ENCODE measurements at places on chromosomes 12 and 14. TPM values are rescaled to one million over a fixed set of nuclear protein-coding genes. Genes with fewer than 3 reads are reported as not detected.
A peak's percentile ranks its signal among the peaks of the same experiment; 100 is the strongest.

GRCh38 chr12:69161829-69162228 is 77.5 kb upstream of the CPSF6 start:
- peak; percentile 53 for DNase-seq

DNA sequence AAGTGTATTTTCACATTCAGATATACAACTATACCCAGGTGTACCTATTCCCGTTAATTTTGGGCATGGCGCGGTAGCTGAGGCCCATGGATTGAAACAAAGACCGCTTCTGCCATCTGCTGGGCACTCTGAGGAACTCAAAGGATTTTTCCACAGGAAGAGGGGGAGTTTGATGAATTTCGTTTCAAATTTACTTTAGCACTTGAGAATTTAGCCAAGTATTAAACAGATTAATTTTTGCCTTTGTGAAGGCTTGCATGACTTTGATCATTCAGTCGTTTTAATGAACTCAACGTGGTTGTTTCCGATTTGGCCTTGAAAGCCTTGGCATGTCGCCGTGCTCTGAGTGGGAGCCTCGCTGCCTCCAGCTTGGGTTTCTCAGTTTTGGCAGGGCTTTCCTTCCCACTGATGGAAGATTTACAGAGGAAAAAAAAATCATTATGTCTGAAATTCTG is 153.2 kb upstream of the DDHD1 start:
- DNase-seq: peak; percentile 23

DNA sequence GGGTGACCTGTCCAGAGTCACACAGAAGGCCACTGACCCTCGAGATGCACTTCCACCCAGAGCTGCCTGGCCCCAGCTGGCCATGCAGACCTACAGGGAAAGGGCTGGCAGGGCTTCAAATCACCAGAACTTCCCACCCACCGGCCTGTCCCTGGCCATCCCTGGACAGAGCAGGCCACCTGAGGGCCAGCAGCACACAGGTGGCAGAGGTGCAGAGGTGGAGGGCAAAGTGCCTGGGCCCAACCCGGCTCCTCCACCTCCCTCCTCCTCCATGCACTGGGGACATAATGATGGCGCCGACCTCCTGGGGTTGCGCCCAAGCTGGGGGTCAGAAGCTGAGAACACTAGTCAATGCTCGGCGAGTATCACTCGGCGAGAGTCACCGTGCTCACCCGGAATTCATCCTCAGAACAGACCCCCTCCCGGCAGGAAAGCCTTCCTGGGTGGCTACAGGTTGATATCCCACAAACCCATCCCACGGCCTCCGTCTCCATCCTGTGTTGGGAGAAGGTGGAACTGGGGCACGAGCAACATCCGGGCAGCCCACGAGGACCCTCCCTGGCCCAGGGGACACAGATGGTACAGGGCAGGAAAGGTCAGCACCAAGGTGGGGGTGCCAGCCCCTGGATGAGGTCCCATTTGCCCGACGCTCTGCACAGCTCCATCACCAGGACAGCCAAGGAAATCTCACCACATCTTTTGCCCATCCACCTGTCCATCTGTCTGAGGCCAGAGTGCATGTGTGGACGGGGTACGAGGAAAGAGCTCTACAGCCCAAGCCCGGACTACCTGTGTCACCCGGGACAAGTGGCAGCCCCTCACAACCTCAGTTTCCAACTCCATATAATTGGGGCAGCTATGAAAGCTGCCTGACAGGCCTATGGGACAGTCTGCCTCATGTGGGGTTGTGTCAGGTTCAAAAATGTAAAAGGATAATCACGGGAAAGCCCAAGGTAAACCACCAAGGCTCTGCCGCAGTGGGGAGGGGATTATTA is 10.8 kb downstream of the BEGAIN start:
- no peak for DNase-seq

DNA sequence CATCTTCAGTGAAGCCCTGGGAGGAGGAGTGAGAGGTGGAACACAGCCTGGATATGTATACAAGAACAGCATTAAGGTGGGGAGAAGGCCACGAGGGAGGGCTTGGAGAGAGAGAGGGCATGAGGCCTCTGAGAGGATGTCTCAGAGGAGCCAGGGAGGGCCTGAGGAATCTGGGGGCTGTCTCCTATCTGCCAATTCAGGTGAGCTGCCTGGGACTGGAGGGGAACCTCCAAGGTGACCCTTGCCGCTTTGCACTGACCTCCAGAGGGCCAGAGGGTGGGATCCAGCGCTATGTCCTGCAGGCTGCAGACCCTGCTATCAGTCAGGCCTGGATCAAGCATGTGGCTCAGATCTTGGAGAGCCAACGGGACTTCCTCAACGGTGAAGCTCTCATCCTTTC is 4.4 kb downstream of the ARHGEF25 start:
- no peak for DNase-seq

DNA sequence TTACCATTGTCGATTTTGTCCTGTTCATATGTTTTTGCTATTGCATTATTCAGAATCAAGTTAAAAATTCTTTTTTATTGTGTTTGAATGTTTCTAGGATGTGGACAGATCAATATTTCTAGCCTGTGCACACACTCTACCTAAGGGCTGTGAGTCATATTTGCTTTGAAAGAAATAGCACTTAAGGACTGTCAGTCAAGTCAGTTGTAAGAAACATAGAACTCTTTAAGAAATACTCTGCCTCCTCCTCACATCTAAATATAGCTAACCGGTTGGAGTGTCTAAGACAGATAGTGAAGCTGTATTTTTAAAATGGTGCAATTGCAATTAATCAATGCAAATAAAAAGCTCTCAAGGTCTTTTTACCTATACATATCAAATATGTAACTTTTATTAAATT is 17.9 kb upstream of the MGST1 start:
- no peak for DNase-seq

GRCh38 chr12:93981411-93981810 is 167.0 kb upstream of the PLXNC1 start:
- no peak for DNase-seq

- no peak for DNase-seq
These were observed 123.5 kb upstream of the ATF1 start for GRCh38 chr12:50640321-50640939.

- DNase-seq: no peak
These were observed 76.7 kb downstream of the SH2B3 start for GRCh38 chr12:111482462-111482861.

GRCh38 chr14:23895480-23895879 is 58.1 kb upstream of the DHRS4 start:
- DNase-seq: no peak

GRCh38 chr12:45893240-45893639 is 97.1 kb downstream of the SCAF11 start:
- no peak for DNase-seq

GRCh38 chr14:55780156-55780946 is 200.3 kb downstream of the KTN1 start:
- no peak for DNase-seq

DNA sequence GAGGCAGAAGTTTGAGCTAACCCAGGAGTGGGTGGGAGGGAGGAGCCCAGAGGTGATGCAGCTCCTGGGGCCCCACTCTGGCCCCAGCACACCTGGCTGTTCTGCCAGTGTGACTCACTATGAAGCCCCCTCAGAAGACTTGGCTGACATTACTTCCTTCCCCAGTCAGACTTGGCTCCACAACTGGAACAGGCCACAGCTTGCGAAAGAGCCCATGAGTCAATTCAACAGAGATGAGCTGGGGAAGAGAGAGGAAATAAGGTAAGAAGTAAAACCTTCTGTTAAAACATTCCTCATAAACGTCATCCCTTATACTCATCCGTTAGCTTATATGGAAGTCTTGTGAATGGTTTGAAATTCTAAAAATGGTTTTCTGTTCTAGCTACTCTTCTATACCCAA is 245.9 kb downstream of the ADAMTS20 start:
- no peak for DNase-seq

- DNase-seq: no peak
These were observed 14.0 kb downstream of the CCDC62 start for GRCh38 chr12:122788387-122788786.

DNA sequence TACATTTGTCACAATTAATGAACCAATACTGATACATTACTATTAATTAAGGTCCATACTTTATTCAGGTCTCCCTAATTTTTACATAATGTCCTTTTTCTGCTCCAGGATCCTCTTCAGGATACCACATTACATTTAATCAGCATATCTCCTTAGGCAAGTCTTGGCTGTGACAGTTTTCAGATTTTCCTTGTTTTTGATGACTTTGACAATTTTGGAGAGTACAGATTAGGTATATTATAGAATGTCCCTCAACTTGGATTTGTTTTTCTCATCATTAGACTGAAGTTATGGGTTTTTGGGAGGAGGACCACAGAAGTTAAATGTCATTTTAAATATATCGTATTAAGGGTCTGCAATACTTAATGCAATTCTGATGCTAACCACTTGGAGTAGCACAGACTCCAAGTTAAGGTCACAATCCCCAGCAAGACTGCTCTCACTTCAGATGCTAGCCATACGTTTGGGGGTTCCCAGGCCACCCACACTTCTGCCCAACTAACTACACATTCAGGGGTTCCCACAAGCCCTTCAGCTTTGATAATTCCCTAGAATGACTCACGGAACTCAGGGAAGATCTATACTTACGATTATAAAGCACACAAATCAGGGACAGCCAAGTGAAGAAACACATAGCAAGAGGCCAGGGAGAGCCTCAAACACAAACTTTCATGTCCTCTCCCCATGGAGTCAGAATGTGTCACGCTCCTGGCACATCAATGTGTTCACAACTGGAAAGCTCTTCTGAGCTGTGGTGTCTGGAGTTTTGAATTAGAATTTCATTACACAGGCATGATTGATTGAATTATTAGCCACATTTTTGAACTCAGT is 17.0 kb upstream of the NUBPL start:
- no peak for DNase-seq

GRCh38 chr12:88360343-88360742 is 218.2 kb downstream of the TMTC3 start:
- no peak for DNase-seq

GRCh38 chr14:79084861-79085260 is 914.7 kb downstream of the NRXN3 start:
- no peak for DNase-seq

- DNase-seq: no peak
These were observed at the start of gene ALX1 for GRCh38 chr12:85280165-85280983. ALX1 (plus strand) TSS chr12:85280220; CDS start chr12:85280262, 42 bp downstream.

DNA sequence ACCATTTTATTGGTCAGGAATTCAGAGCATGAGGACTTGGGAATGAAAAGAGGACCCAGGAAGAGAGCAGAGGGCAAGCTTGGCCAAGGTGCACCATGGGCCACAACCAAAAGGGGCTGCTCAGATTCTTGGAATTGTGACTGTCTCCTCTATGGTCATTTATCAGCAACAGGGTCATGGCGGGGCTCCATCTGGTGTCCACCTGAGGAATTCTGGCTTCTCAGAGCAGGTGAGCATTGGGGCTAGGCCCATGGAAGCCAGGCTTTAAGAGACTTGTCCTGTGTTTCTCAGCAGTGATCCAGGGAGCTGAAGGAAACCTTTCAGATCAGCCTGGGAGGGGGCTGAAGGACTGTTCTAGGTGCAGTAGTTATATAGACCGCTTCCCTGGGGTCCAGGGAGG is 2.6 kb upstream of the RIN3 start:
- no peak for DNase-seq

- no peak for DNase-seq
These were observed 1.9 kb downstream of the TEAD4 start for GRCh38 chr12:2960996-2961616.

DNA sequence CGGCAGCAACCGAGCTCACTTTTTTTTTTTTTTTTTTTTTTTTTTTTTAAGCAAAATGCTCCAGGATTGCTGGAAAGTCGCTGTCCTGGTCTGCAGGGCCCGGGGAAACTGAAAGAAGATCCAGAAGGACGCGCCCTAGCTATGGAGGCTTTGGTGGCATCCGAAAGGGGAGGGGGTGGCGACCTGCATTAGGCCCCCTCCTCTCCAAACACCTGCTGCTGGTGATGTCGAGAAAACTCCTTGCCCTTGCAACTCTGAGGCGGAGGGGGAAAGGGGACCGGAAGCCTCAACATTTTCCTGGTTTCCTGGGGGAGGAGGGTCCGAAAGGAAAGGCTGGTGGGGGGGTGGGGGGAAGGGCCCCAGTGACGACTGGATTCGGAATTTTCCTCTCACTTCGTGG is 421.1 kb downstream of the VRK1 start:
- no peak for DNase-seq

DNA sequence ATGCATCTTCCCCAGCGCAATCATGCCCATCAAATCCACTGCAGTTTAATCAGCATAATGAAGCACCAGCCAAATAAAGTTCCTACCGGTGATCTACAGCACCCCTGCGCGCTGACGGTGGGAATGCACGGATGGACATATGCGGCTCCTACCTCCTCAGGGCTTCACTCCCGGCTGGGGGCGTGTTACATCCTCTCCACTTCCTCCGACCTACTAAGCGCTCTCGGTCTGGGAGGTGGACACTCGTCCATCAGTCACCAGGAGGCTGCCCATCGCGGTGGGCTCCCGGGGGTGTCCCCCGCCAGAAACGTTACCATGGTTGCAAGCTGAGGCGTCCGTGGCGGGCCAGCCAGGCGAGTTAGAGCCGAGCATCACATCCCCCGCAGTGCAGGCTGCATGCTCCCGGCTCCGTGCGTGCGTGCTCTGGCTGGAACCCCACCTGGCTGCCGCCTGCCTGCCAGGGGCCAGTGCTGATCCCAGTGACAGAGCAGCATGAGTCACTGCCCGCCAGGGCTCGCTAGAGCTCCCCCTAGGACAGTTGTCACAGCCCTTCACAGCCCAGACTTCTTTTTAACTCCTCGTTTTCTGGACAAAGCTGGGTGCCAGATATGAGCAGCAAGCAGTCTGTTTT is 73.0 kb downstream of the CIT start:
- no peak for DNase-seq

DNA sequence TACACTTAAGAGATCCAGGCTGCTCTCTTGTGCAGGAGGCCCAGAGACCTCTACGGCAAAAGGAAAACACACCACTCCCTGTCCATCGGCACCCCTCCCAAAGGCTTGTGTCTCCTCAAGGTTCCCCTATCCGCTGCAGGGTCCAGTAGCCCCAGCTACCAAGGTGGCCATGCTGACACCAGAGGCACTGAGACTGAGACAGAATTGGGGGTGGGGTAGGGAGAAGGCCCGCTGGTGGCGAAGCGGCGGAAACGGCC is 590 bp downstream of the DDIT3 start:
- no peak for DNase-seq

DNA sequence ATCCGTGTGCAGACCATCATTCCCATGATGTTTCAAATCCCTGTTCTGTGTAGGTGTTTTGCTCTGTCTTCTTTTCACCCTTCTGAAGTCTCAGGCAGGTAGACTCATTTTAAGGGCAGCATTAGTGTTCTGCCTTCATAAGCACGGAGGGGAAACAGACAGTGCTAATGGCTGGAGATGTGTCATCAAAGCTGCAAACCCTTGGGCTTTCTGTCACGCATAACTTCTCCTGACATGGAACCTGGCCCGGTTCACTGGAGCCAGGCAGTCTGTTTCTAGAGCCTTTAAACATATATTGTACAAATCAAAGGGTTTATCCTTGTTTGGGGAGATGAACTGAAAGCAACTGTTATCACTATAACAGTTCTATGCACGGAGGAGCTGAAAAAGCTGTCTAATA is 141.4 kb downstream of the TMEM132D start:
- no peak for DNase-seq

GRCh38 chr14:33499687-33500086 is 451.2 kb downstream of the EGLN3 start:
- DNase-seq: no peak

GRCh38 chr14:22163051-22163450 is 426.0 kb downstream of the DAD1 start:
- peak; percentile 10 for DNase-seq

GRCh38 chr14:55899531-55899930 is 218.7 kb upstream of the PELI2 start:
- DNase-seq: no peak

ISM2 gene
- total RNA-seq: not detected

VWF gene
- 0.03 TPM for total RNA-seq

TMEM179 gene
- not detected for total RNA-seq

LRP1-AS gene
- not detected for total RNA-seq

HHIPL1 gene
- total RNA-seq: 0.42 TPM

SMCO3 gene
- total RNA-seq: not detected

SLC16A7 gene
- 52.8 TPM for total RNA-seq

All from CD4-positive, alpha-beta memory T cell (primary cell).